ENCODE measurements at places on chromosomes 3 and 15.

DNA sequence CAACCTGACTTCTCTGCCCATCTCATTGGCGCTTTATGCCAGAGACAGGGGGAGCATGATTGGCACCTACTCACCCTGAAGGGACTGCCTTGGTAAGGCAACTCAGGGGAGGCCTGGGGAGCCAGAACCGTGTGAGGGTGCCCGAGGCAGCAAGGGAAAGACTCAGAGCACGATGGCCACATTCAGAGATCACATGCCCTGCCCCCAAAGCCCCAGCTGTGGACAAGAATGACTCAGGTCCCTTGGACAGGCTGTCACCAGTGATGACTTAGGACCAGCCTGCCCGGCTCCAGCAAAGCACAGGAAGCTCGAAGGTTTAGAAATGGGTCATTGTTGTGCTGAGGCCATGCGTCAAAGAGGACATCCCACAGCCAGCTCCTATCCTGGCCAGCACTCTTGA, 49.1 kb upstream of the LIMD1 start:
- DNase-seq = no peak

DNA sequence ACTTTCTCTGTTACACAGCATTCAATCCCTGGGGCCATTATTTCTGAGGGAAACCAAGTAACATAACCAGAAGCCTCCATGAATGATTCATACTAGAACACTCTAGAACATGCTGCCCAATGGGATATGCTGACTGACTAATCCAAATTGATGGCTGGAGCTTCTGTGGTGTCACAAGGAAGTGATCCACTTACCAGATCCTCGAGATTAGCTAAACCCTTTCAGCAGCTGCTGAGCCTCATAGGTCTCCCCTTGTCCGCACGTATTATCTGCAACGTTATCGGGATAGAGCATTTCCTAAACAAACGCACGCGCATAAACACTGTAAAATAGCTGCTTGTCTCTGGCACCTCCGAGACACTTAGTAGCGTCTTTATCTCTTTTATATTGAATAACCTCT, 61.2 kb upstream of the PROK2 start:
- no peak for DNase-seq

DNA sequence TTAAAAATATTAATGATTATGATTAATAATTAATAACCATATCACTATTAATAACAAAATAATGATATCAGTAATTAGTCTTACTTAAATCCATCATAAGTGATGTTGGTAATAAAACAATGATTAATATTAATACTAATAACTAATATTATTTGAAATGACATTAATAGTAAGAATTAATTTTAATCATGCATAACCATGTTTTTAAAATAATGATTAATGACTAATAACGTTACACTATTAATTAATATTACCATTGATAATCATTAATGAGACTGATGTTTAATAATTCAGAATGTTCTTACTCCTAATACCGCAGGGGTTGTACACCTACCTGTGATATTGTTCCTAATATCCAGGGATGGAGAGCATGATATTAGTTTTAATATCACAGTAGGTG, 53.4 kb upstream of the FRG2C start:
- no peak for DNase-seq

DNA sequence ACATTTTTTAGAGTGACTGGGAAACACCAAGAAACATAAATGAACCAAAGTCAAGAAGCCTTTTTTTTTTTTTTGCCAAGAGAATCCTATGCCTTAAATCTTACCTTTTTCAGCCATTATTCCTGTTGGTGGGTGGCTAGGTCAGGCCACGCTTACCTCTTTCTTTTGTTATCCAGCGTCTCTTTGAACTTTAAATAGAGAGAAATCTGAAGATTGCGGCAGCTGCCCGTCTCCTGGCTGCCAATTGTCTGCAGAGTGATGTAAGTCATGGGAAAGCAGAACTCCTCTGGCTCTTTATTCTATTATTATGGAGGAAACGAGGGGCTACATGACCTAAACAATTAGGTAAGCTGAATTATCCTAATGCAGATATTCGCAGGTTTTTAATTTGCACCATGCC, at the start of gene STRIT1:
STRIT1 (minus strand) TSS at position 168 of the 400 bp plus-strand sequence.
- no peak for DNase-seq

GRCh38 chr3:10262027-10262426, 13.8 kb downstream of the TATDN2 start:
- no peak for DNase-seq

DNA sequence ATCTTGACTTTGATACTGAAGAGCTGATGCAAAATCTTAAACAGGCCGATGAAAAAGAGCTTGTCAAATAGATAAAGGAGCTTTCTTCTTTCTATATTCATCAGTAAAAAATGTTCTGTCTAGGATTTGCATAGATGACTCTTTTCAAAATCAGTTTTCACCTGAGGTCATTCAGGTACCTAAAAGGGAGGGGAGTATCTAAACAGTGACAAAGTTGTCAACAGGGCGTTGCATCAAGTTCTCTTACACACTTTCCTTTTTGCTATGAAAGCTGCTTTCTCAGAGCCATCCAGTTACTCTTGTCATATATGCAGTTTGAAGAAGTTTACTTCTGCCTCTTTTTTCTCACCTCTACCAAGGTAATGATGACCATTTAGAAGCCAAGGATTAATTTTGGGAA, 60.0 kb downstream of the AKAP13 start:
- DNase-seq = no peak

GRCh38 chr3:58176827-58177489, 33.8 kb downstream of the DNASE1L3 start:
- DNase-seq = no peak
